Stimulated activated memory B cell treated with anti-CD40 and anti-IgM and Interleukin-4, amounts not matched to agents 10 μg/mL and 1 μg/mL and 100 μg/mL, for 72 hours (primary cell): ENCODE measurements at places on chromosomes 1 and 21.

DNA sequence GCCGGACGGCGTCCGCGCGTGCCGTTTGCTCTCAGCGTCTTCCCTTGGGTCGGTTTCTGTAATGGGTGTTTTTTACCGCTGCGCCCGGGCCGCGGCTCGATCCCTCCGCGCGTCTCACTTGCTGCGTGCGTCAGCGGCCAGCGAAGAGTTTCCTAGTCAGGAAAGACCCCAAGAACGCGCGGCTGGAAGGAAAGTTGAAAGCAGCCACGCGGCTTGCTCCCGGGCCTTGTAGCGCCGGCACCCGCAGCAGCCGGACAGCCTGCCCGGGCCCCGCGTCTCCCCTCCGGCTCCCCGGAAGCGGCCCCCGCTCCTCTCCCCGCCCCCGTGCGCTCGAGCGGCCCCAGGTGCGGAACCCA, 159.8 kb downstream of the RUNX1 start:
- peak; percentile 10 for ATAC-seq

DNA sequence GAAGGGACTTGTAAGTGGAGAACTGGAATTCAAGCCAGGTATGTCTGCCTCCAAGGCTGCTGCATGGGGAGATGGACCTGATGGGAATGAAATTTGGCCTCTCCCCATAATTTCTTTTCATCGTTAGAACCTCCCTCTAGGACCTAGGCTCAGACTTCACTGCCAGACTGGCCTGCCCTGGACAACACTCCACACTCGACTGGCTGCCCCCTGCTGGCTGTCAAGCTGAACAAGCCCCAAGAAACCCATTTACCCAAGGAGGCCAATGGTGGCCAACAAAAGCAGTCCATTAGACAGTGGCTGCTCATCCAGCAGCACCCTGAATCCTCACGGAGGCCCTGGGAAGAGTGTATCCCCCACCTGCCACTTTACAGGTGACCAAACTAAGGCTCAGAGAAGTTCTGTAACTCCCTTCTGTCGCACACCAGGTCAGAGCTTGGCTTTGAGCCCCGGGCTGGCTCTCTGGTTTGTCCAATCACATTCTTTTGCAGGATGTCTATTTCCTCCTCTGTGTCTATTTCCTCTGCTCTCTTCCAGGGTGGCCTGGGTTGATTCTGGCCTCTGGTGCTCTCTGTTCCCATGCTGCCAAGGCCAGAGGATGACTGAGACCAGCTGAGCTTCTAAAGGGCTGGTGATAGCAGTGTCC, 3.8 kb downstream of the RNF186 start:
- ATAC-seq, result peak; percentile 37

DNA sequence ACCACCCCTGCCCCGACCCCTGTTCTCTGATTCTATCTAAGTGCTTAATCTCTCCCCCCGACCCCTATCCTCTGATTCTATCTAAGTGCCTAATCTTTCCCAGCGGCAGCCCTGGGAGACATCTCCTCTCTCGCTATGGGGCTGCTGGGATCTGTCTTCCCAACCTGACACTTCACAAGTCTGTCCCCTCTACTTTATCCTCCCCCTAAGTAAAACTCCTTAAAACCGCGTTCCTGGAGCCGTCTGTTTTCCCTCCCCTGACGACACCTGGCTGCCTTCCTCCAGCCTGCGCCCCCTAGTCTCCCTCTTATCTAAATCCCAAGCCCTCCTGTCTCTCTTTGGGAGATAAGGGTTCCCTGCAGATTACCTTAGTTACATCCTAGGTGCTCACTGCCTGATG, 30.5 kb downstream of the EPHB2 start:
- ATAC-seq, result no peak

- no peak for ATAC-seq
Observed at GRCh38 chr1:6726253-6726652, 24.6 kb upstream of the DNAJC11 start.

GRCh38 chr1:156430303-156430702, 61.3 kb downstream of the RHBG start:
- ATAC-seq, result no peak

GRCh38 chr1:161885003-161885402, 118.9 kb downstream of the ATF6 start:
- ATAC-seq, result no peak

GRCh38 chr1:45608175-45609156, 15.4 kb downstream of the CCDC17 start:
- ATAC-seq, result peak; percentile 62

GRCh38 chr1:54125386-54126070, 27.3 kb downstream of the CDCP2 start:
- ATAC-seq, result no peak

- ATAC-seq, result peak; percentile 86
Observed at GRCh38 chr1:244150665-244151064, 99.6 kb downstream of the ZBTB18 start.

- ATAC-seq, result no peak
Observed at GRCh38 chr1:242743983-242744780, 219.7 kb upstream of the PLD5 start.

DNA sequence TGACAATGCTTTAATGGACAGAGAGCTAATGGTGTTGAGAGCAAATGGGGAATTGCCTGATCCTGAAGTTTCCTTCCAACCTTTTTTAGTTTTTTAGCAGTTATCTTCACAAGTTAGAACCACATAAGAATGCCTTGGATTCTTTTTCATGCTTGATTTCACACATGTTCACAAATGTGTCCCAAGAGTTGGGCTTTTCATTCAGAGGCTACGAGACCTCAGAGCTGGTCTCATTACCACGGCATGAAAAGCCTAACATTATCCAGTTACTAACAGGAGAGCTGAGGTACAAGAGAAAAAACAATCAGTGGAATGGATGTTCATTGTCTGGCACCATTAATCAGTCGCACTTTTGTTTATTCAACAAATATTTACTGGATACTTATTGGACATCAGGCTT, 340.6 kb downstream of the ZNF326 start:
- no peak for ATAC-seq

DNA sequence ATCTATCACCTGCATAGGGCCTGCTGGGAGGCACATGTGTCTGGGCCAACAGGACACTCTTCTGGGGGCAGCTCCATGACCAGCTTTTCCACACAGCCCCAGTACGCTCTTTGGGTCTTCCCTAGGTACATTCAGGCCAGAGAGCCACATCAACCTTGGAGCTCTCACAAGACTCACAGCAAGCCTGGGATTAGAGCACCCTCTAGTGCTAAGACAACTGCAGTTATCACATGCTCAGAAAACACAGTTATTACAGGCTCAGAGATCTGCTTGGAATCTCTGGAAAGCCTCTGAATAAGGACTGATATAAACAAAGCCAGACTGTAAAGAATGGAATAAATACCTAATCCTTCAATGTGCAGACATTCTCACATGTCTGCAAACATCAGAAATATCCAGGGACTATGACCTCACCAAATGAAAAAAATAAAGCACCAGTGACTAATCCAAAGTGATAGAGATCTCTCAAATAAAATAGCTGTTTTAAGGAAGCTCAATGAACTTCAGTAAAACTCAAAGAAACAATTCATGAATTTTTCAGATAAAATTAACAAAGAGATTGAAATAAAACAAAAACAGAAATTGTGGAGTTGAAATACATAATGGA, 563.9 kb upstream of the NR5A2 start:
- ATAC-seq, result peak; percentile 12

DNA sequence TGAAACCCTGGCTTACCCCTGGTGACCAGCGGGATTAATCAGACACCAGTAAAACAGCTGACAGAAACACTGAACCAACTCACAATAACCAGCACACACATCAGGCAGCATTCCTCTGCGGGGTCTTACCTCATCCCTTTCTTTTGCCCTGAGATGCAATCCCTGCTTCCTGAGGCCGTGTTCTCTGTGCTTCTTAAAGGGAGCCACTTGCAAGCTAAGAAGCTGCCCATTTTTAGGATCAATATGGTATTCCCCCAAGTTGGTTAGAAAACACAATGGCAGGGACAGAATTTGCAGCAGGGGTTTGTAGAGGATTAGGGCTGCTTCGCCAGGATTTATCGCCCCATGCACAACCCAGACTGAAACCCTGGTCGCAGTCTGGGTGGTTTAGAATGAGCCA, 74.7 kb upstream of the OLIG2 start:
- no peak for ATAC-seq

DNA sequence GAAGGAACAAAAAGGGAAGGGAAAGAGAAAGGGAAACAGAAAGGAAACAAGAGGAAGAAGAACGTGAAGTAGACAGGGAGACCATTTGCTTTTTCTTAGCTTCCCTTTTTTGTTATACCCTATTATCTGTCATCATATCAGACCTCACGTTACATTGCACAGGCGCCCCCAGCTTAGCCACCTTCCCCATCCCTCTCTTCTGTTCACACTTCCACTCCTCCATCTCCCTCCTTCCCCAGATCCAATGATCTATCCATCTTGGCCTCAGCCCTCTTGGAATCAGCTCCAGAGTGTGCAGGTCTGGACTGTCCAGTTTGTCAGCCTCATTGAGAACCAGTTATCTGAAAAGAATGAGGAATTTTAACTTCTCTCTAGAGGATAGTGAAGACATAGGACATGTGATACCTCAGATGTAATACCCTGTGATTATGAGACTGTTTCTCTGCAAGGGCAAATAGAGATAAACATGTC, 101.1 kb upstream of the ERRFI1 start:
- no peak for ATAC-seq
